Omental fat pad (tissue), 4 donors: ENCODE measurements at places on chromosomes 12 and 14.

- no peak for DNase-seq
These were observed 867.4 kb downstream of the TMEM121 start for GRCh38 chr14:106393742-106394141.

GRCh38 chr14:101124815-101125214 lies 221.3 kb upstream of the RTL1 start:
- DNase-seq, result peak; percentile 12

- DNase-seq, result no peak
These were observed 283.5 kb downstream of the ZFP36L1 start for GRCh38 chr14:68509188-68509983.

GRCh38 chr12:94089891-94090290 lies 58.5 kb upstream of the PLXNC1 start:
- DNase-seq, result no peak

DNA sequence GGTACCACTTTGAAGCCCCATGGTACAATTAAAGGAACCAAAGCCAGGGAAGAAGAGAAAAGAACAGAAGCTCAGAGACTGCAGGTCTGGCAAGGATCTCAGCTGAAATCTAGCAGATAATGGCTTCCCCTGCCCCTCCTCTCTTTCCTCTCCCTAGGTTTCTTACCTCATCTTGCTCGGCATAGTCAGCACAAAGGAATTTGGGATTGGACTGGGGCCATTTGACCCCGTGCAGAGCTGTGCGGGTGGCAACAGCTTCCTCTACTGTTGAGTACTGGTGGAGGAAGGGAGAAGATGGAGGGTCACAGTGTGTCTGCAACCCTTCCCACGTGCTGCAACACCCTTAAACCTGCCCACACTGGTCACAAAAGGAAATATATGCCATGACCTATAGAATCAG lies 4.7 kb upstream of the CDH24 start:
- peak; percentile 64 for DNase-seq
